ENCODE measurements at places on chromosomes 13 and 19.

GRCh38 chr19:11242864-11243797, 3.7 kb downstream of the ANGPTL8 start:
- DNase-seq, result peak; percentile 69

DNA sequence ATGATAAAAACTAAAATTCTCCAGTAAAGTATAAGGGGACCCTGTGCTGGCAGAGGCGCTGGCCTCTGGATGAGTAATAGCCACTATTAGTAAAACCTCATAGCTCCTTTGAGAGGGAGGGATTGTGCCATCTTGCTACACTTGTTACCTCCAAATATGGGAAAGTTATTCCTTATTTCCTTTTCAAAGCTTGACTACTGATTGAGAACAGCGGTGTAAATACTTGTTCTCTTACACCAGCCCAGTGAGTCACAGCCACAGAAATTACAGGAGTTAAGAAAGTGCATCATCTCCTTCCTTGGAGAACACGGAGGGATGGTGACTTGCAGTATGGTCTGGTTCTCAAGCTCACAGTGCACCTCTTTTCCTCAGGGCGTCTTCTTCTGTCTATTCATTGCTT, 379.0 kb downstream of the EFNB2 start:
- no peak for DNase-seq

DNA sequence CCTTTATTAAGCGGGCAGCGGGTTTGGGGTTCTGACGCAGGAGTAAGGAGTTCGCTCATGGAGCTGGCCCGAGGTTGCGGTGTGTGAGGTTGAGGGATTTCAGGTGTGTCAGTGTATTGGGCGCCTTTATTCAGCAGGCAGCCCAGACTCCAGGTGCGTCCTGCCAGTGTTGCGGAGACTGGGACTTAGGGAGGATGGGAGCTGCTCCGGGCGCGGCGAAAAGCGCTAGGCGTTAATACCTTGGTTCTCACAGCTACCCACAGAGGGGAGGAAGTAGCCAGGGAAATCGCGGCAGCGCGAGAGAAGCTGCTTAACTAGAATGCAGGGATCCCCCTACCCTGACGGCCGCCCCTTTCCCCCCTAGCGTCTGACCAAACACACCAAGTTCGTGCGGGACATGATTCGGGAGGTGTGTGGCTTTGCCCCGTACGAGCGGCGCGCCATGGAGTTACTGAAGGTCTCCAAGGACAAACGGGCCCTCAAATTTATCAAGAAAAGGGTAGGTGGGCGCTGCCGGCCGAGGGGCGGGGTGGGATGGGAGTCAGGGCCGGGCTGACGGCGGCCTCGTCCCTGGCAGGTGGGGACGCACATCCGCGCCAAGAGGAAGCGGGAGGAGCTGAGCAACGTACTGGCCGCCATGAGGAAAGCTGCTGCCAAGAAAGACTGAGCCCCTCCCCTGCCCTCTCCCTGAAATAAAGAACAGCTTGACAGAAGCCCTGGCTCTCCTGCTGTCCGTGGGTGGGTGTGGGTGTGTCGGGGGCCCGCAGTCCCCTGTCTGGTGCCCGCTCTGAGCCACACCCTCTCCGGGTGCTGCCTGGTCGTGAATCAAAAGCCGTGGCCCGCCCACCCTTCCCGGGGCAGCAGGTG, 1.1 kb downstream of the RPL36 start:
- DNase-seq, result no peak

DNA sequence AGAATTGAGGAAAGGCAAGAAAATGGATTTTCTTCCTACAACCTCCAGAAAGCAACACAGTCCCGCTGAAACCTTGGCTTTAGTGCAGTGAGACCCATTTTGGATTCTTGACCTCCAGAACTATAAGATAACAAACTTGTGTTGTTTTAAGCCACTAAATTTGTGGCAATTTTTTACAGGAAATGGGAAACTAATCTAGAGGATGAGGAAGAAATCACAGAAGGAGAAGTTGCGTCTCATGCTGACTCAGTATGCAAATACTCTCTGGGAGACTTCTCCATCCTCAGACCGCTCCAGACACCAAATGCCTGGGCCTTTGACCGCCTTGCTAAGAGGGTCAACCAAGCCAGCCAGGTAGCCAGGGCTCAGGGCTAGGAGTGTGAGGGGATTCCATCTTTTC, 13.1 kb upstream of the CEACAM16 start:
- DNase-seq, result no peak

GRCh38 chr19:35623327-35624010, 5.4 kb upstream of the RBM42 start:
- no peak for DNase-seq

GRCh38 chr13:33686772-33687480, 131.0 kb upstream of the RFC3 start:
- DNase-seq, result no peak

DNA sequence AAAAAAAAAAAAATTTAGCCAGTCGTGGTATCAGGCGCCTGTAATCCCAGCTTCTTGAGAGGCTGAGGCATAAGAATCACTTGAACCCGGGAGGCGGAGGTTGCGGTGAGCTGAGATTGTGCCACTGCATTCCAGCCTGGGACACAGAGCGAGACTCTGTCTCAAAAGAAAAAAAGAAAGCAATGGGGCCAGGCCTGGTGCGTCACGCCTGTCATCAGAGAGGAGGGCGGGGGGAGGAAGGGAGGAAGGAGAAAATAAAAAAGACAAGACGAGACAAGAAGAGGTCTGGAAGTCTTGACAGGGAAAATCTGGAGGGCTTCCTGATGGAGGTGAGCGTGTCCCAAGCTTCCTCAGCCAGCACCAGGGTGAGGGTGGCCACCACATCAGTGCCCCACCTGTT, 54.9 kb upstream of the PTPRS start:
- DNase-seq, result no peak

GRCh38 chr13:92833071-92833470, 393.5 kb upstream of the GPC6 start:
- no peak for DNase-seq

DNA sequence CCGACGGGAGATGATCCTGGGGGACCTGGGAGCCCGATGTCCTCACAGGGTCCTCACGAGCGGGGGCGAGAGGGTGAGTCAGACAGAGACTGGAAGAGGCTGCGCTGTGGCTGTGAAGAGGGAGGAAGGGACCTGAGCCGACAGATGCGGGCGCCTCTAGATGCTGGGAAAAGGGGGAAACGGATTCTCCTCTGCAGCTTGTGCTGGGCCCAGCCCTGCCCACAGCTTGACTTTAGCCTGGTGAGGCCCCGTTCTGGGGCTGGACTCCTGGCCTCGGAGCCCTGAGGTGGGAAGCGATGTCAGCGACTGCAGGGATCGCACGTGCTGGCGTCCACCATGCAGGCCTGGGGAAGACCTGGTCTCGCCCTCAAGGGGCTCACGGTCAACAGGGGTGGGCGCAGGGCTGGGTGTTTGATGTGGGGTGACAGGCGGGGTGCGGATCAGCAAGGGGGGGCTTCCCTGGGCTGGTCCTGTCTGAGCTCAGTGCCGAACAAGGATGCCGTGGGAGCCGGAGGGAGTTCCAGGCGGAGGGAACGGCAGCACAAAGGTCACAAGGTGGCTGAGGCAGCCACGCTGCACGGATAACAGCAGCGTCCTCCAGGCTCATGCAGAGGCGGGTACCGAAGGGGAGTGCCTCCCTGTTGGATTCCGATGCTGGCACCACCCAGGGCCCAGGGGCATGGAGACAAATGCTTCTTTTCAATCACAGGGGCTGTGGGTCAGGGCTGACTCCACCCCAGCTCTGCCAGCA, 31.8 kb downstream of the PIP5K1C start:
- no peak for DNase-seq

GRCh38 chr19:23273022-23273589, 22.9 kb upstream of the ZNF724 start:
- DNase-seq, result no peak

- no peak for DNase-seq
Observed at GRCh38 chr19:49916839-49917733, 11.9 kb upstream of the ATF5 start.

- no peak for DNase-seq
Observed at GRCh38 chr13:59119475-59119874, 1044.3 kb downstream of the DIAPH3 start.

- DNase-seq, result no peak
Observed at GRCh38 chr19:28297586-28298157, 915.3 kb downstream of the UQCRFS1 start.

DNA sequence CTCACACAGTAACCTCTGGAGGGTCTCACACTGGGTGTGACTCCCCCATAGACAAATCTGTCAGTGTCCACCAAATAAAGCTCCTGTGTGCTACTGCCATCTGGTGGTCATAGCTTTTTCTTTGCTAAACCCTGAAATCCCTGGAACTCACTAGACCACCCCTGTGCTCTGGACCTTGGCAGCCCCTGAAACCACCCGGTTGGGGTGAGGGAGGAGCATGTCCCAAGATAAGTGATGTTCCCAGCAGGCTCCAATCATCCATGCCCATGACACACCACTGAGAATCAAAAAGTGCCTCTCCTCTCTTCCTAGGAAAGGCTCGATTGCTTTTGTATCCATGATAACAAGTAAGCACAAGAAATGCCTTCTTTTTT, 6.5 kb upstream of the HSD17B14 start:
- no peak for DNase-seq

GRCh38 chr19:44988896-44989556, 12.2 kb upstream of the RELB start:
- peak; percentile 43 for DNase-seq

DNA sequence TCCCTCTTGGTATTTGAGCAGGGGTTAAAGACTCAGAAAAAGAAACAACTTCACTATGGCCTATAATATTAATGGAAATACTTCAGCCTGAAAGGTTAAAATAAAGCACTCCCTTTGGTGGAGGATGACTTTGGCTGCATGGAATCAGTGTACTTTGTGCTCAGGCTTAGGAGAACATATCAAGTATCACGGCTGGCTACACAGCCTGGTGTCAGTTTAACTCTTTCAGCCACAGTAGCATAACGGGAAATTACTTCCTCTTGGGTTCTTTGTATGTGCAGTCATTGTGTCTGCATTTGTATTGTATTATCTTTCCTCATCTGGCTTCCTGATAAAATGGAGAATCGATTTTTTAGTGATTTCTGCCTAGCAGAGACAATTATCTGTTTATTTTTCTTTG, 239.0 kb downstream of the GGACT start:
- DNase-seq, result no peak

GRCh38 chr19:13033819-13034611, 38.7 kb downstream of the NFIX start:
- DNase-seq, result no peak

- DNase-seq, result no peak
Observed at GRCh38 chr19:42121036-42121621, 11.1 kb downstream of the POU2F2 start.

GRCh38 chr13:73201626-73202025, 142.8 kb downstream of the KLF5 start:
- no peak for DNase-seq

GRCh38 chr13:79508224-79508961, 27.4 kb downstream of the NDFIP2 start:
- no peak for DNase-seq

DNA sequence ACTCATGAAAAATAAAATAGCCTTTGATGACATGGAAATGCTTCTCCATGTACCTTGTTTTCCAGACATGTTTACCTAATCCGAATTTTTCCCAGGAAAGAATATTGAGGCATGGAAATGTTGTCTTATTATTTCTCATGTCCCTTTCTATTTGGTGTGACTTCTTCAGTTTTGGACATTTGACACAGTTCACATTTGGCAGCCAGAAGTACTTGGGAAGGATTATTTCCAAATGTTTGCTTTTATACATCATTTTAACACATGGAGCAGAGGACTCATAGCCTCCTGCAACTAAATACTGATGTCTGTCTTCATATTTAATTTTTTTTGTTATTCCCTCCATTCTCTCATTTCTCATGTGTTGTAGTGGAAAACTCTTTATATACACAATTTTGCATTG, 94.3 kb downstream of the POSTN start:
- DNase-seq, result no peak

- no peak for DNase-seq
Observed at GRCh38 chr19:24000656-24001055, 86.0 kb downstream of the ZNF726 start.

GRCh38 chr19:10809651-10810285, 26.2 kb downstream of the TMED1 start:
- DNase-seq, result no peak

- DNase-seq, result no peak
Observed at GRCh38 chr13:111548805-111549204, 228.4 kb downstream of the TEX29 start.

DNA sequence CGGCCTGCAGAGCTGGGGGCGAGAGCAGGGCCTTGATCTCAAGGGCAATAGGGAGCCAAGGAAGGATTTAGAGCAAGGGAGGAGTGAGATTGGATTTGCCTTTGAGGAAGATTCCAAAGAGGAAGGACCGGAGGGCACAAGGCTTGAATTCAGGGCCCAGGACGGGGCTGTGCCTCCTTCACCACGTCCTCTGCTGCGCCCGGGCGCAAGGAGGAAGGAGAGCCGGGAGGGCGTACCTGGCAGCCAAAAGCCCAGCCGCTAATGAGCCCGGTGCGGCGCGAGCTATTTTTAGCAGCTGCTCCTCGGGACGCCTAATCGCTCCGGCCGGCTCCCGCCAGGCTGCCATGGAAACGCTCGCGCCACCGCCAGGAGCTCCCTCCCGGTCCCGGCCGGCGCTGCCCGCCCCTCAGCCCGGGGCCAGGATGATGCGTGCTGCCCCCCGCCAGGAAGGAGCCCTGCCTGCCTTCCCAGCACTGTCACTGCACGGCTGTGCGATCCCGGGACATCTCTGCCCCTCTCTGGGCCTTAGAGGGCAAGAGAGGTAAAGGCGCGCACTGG, 31.3 kb downstream of the TINCR start:
- no peak for DNase-seq

Data from activated T-helper 1 cell treated with anti-CD3 and anti-CD28 coated beads, Interleukin-2, amount 50 U/mL, for 16 hours (primary cell).